ENCODE measurements at places on chromosomes 6 and 20.

- no peak for DNase-seq
These were observed 61.1 kb downstream of the TBC1D7 start for GRCh38 chr6:13267142-13267651.

- DNase-seq = peak; percentile 71
These were observed 84.8 kb downstream of the TAF4 start for GRCh38 chr20:61980647-61981583.

GRCh38 chr6:1622220-1622850 lies 12.6 kb downstream of the FOXC1 start:
- DNase-seq = no peak

DNA sequence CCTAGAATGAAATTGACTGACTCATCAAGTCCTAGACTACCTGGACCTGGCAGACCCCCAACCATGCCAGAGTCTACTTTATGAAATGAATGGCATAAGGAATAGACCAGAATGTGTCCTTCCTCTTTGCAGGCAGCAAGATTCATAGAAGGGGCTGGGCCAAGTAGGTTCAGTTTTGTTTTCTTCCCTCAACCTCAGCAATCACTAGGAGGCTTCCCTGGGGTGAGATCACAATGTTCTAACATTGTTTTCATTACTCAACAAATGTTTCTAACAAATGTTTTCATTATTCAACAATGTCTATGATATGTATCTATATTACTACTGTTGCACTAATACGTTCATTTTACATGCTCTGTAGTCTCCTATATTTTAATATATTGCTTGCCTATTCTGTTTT lies 8.4 kb upstream of the FAM162B start:
- no peak for DNase-seq

DNA sequence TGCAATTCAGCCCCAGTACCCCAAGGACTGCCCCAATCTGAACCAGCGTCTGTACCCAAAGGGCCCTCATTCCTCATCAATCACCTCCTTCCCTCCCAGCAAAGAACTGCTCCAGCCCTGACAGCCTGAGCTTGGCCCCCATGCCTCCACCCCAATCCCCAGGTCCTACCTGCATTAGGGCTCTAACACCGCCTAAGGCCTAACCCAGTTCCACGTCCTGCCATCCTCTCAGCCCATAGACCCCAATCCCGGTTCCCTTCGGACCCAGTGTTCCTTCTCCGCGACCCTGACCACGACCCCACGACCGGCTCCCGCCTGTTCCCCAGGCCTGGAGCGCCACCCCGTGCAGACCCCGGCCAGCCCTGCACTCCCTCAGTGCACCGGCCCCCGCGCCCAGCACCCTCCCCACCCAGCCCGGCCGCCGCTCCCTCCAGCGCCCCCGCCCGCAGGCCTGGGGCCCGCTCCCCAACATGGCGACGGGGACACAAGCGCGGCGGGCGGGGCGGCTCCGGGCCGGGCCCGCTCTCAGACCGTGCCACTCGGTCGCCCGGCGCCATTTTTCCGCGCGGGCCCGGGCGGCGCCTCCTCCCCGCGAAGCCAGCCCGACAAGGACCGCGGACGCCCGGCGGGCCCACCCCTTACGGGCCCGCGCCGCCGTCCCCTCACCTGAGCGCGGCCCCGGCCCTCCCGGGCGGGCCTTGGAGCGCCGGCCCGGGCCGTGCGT lies 483 bp downstream of the NCOA6 start:
- DNase-seq = peak; percentile 71

GRCh38 chr6:84150705-84151104 lies 76.7 kb downstream of the CEP162 start:
- no peak for DNase-seq

DNA sequence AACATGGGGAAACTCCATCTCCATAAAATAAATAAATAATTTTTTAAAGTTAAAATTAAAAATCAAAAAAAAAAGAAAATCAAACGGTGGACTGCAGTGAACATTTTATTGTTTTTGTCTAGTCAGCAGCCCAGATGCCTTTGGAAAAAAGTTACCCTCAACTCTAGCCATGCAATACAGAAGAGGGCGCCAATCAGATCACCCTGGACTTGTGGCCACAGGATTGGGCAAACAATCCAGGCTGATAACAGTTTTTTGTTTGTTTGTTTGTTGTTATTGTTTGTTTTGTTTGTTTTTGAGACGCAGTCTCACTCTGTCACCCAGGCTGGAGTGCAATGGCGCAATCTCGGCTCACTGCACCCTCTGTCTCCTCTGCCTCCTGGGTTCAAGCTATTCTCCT lies 30.5 kb upstream of the NELFCD start:
- DNase-seq = no peak

- DNase-seq = no peak
These were observed 116.7 kb downstream of the JPH2 start for GRCh38 chr20:44070139-44070900.

DNA sequence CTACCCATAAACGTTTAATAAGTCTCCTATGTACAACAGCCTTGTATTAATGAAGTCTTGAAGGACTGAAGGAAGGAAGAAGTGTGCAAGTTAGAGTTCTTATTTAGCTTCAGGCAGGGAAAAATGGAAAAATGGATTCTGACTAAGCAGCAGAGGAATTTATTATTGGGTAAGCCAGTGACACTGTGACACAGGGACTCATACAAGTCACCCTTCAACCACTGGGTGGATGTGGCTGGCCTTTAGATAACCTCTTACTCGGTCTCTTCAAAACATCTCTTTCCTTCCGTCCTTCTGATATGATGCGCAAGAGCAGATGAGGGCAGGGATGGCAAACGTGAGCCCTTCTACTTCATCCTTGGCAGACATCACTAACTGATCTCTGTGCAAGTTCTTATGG lies 145.6 kb downstream of the DHX35 start:
- peak; percentile 38 for DNase-seq

GRCh38 chr6:25934156-25934555 lies 3.7 kb upstream of the SLC17A2 start:
- DNase-seq = no peak

DNA sequence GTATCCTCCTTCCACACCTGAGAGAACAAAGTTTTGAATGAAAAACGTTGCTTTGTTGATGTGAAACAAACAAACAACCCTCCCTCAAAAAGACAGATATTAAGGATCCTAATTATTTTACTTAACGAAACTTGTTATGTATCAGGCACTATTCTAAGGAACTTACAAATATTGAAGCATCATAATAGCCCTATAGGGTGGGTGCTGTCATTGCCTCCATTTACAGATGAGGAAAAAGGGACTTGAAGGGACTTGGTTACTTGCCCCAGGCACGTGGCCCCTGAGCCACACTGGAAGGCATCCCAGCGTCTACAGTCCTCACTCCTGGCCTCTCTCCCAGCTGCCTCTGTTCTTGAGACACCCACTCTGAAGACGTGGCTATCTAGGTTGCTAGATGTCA lies 20.2 kb upstream of the OLIG3 start:
- DNase-seq = no peak

DNA sequence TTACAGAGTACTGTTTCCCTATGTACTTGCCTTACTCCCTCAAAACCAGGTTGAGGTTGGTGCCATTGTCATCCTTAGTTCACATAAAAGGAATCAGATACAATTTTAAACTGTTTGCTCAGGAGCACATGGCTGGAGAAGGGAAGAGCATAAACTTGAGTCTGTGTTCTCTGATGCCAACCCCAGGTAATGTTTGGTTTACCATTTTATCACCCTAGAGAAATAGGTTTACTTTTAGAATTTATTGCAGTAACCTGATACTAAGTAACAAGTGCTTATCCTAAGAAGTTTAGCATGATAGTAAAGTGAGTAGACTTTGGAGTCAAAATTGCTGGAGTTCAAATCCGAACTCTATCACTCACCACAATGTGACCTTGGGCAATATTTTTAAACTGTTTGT lies 86.3 kb downstream of the RFPL4B start:
- DNase-seq = no peak

DNA sequence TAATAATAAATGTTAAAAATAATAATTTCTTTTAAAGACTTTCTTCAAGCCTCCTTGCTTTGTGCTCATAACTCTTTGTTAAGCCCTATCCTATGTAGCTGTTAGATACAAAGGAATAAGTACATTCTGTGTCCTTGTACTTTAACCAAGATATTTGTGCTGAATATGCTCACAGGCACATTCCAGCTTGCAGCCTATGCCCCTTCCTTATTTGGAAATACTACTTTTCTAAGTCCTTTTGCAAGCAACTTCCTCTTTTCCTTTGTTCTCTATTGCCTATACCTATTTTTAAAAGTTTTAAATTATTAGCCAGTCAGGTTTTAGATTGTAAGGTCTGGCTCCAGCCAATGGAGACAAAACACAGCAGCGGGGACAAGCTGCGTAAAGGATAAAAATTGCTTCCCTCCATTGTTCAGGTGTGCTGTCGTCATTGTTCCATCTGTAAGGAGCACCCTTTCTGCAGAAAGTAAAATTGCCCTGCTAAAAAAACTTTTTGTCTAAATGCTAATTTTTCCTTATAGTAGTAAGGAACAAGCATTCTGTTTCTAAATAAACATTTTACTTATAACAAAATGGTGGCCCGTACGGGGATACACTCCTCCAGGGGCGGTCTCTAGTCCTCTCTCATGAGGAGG lies 80.2 kb downstream of the SYTL3 start:
- no peak for DNase-seq

DNA sequence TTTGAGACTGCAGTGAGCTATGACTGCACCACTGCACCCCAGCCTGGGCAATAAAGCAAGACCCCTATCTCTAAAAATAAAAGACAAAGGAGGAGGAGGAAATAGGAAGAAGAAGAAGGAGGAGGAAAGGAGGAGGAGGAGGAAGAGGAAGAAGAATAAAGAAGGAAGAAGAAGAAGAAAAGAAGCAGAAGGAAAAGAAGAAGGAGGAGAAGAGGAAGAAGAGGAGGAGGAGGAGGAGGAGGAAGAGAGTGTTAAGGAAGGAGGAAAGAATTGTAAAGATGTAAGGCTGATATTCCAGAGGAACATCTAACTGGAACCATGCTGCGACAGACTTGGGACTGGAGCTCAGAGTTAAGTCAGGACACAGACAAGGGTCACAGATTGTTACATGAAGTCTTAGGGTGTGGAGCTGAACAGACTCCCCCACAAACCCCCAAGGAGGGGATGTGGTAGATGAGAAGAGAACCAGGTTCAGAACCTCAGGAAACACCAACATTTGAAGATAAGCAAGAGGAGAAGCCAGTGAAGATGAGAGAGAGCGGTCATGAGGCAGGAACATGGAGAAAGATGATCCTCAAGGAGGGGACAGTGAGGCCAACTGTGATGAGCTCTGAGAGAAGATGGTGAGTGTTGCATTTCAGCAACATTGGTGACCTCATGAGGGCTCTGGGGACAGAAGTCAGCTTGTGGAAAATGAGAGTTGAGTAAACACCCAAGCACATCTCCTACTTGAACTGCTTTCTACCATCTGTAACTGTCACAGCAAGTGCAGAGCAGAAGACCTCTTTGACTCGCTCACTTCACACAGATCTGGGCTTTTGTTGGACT lies 118.2 kb downstream of the CD164 start:
- no peak for DNase-seq

DNA sequence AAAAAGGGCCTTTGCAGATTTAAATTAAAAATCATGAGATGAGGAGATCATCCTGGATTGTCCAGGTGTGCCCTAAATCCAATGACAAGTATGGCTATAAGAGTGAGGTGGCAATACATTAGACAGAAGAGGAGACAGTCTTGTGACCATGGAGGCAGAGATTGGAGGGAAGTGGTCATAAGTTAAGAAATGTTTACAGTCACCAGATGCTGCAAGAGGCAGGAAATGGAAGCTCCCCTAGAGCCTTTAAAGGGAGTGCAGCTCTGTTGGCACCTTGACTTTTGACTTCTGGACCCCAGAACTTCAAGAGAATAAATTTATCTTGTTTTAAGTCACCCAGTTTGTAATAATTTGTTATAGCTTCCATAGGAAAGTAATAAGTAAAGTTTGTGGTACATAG lies 61.1 kb downstream of the HMGN3 start:
- DNase-seq = no peak

GRCh38 chr20:57749869-57750268 lies 40.1 kb upstream of the PMEPA1 start:
- no peak for DNase-seq

GRCh38 chr6:18186540-18187250 lies 31.5 kb downstream of the KDM1B start:
- no peak for DNase-seq

GRCh38 chr6:117733341-117733740 lies 58.1 kb downstream of the NUS1 start:
- DNase-seq = no peak

GRCh38 chr20:53098621-53099020 lies 126.5 kb downstream of the TSHZ2 start:
- DNase-seq = no peak

GRCh38 chr20:50278377-50278683 lies 87.7 kb downstream of the CEBPB start:
- DNase-seq = no peak

DNA sequence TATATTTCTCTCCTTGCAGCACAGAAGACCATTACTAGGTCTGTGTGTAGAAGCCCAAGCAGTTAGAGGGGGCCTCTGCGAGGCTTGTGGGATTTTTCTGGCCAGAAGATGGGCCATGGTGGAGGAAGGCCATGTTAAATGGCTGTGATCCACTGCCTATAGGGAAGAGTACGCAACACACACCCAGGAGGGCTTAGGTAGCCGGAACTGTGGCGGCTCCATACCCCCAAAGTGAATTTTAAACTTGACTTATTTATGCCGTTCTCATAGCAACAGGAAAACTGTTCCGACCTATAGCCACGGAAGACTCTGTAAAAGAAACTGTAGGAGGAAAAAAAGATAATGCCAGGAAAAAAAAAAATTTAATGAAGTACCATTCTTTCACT lies 69.5 kb downstream of the SLX4IP start:
- DNase-seq = no peak

- peak; percentile 51 for DNase-seq
These were observed 9.0 kb downstream of the UQCC2 start for GRCh38 chr6:33702345-33702977.

Measured in HTR-8/SVneo (cell line).